ENCODE measurements at places on chromosomes 2 and 18.

DNA sequence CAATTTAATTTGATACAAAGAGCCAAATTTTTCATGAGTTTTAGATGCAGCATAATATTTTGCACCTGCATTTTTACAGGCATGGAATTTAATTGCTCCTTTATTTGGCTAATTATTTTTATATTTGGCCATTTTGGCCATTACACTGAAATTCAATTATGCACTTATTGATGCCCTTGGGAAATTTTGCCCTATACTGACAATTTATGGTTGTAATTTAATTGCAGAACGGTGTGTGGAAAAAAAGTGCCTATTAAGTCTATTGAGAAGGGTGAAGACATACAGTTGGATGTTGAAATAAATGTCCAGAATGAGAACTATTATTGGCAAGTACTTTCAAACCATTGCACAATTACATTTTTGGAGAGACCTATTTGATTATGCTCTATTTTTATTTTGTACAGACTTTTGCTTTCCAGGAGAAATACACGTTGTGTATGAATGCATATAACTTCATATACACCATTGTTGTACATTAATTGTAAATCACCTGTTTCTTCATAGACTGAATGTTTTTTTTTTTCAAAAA lies 1319.3 kb upstream of the CDH2 start:
- DNase-seq = no peak

- DNase-seq = peak; percentile 17
Observed at GRCh38 chr2:172335736-172336135, 91.7 kb upstream of the ITGA6 start.

DNA sequence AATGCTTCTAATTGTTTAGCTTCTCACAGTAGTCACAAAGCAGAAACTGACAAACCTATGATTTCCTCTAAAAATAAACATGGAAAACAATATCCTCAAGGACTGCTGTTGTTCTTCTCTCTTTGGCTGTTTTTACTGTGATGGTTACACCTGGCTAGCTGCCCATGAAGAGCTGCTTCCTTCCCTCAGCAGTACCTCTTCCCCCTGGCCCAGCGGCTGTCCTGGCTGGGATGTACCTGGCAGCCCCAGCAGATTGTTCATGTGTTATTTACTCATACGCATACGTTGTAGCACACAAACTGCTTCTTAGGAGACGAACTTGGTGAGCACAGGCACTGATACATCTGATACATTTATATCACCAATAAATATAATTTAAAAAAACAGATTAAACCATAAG lies 27.4 kb downstream of the NEMP2 start:
- no peak for DNase-seq

DNA sequence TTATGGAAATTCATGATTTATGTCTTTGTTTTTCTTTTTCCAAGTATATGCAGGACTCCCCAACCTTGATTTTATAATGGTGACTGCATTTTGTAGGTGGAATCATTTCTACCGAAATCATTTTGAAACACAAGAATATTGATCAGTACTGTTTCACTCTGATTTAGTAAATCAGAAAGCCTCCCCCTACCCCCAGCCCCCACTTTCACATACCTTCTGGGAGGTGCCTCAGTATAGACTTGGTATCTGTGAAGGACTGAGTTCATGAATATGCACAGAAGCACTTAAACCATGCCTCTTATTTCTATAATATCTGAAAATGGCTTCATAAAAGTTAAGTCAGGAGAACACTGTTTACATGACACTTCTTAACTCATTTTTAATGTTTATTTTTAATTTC lies 147.7 kb downstream of the AGPS start:
- DNase-seq = no peak

DNA sequence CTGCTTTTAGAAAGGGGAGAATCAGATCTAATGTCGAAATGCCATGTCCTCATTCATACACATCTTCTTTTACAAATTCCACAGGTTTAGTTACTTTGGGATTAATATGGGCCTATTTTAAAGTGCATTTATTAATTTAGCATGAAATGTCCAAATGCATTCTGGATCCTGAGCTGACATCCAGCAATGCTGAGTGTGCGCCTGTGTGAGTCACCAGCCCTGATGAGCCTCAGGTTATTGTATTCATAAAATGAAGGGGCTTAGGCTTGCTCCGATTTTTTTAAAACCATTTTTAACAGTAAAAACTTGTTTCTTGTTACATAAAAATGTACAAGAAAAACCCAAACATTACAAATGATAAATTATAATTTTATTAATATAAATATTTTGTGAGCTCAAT lies 94.1 kb downstream of the SH3YL1 start:
- DNase-seq = no peak

DNA sequence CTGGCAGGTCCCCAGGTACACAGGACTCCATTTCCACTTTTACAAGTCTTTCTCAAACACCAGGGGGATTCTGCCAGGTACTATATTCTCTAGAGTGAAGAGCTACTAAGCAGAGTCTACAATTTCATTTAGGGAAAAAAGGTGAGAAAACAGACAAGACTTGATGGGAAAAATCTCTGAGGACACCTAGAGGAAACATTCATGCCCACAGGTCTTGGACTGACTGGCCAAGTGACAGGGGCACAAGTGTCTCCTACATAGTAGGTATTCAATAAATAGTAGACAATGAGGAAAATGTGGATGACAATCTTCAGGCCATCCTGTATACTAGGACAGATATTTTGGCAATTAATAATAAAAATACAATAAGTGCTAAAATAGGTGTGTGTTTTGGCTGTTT lies 228.6 kb downstream of the CLIP4 start:
- DNase-seq = no peak

GRCh38 chr2:181546086-181546485 lies 88.9 kb downstream of the ITGA4 start:
- peak; percentile 14 for DNase-seq

DNA sequence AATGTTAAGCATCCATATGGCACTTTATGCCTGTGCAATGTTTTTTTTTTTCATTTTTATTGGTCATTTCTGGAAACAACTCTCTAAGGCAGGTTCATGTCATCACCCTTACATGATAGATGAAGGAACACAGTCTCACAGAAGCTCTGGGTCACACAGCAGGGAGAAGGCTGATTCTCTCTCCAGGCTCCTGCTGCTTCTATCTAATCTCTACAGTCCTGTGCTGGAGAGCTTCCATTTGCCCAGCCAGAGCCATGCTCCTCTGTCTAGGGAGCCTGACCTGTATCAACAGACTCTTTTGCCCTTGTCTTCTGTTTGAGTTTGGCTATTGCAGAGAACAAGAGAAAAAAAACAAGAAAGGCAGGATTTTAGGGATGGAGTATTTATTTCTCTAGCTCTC lies 584.8 kb downstream of the MBD2 start:
- no peak for DNase-seq

- DNase-seq = no peak
Observed at GRCh38 chr2:94956797-94957391, 68.6 kb upstream of the MAL start.

DNA sequence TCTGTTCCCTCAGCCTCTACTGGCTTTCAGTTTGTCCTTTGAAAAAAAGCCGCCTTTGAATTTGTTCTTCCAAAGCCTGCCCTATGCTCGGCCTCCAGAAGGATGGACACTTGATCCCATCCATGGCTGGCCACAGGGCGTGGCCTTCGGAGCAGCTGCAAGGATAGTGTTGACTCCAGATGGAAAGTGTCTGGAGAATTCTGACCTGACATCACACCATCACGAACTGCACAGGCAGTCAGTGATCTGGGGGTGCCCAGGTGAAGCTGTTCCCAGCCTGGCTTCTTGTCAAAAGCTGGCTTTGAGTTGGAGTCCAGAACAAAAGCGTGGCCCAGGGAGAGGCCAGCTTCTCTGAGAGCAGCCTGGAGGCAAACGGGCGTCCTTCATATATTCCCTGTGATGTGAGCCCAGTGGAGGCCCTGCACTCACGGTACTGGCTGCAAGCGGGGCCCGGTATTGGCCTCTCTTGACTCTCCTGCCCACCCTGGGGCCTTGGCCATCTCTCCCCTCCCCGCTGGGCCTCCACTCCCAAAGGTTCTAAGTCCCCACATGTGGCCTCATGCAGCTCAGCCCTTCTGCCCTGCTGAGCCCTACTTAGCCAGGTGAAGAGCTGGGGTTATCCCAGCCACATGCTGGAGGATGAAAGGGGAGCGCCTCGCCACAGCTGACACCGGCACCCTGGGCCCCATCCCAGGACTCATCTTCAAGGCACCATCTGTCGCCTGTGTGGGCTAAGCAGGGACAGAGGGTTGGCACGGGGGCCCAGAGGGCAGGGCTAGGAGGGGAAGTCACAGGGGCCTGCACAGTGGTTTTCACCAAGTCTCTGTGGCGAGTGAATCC lies 20.4 kb upstream of the ATOH8 start:
- no peak for DNase-seq

- no peak for DNase-seq
Observed at GRCh38 chr2:3704692-3705091, 1.3 kb downstream of the DCDC2C start.

All from mucosa of gallbladder (tissue), 1 donor.